GM12878 (cell line): ENCODE measurements at places on chromosomes 6 and 20.

DNA sequence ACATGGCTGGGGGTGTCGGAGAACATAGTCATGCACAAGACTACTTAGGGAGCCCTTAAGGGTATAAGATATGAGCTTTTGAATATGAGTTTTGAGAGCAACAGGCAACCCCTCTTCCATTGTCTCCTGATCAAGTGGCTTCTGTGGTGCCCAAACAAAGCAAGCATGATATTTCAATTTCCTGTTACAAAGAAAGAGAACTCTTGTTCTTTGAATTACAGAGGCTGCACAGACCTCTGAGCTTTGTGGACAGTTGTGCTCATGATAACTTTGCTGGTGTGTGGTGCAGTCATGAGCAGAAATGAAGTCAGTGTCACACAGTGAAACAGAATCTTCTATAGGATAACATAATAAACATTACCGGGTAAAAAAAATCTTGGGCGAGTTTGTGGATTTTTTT is 66.8 kb upstream of the THEMIS start:
- no peak for DNase-seq

DNA sequence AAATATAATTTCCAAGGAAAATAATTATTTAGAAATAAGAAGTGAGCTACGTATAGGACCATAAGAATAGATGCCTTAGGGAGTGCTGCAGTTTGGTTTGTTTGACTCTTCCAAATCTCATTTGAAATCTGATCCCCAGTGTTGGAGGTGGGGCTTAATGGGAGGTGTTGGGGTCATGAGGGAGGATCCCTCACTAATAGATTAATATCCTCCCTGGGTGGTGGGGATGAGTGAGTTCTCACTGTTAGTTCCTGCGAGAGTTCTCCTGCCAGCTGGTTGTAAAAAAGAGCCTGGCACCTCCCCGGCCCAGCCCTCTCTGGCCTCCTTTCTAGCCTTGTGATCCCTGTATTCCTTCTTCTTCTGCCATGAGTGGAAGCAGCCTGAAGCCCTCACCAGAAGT is 69.3 kb downstream of the RCAN2 start:
- DNase-seq: no peak

DNA sequence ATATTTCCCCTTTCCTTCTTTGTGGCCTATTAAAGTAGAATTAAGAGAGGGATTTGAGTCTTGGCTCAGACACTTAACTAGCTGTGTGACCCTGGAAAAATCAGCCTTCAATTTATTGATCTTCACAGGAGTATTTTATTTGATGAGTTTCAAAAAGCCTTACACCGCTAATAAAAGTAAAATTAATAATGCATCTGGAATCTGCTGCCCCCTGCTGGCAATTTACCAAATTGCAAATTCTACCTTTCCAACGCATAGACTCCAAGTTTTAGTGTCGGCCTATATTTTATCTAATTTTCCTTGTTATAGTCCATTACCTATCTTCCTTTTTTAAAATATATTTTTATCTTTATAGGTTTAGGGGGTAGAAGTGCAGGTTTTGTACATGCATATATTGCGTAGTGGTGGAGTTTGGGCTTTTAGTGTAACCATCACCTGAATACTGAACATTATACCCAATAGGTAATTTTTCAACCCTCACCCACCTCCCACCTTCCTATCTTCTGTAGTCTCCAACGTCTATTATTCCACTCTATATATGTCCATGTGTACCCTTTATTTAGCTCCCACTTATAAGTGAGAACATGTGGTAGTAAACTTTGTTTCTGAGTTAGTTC is 46.3 kb downstream of the GOPC start:
- no peak for DNase-seq

DNA sequence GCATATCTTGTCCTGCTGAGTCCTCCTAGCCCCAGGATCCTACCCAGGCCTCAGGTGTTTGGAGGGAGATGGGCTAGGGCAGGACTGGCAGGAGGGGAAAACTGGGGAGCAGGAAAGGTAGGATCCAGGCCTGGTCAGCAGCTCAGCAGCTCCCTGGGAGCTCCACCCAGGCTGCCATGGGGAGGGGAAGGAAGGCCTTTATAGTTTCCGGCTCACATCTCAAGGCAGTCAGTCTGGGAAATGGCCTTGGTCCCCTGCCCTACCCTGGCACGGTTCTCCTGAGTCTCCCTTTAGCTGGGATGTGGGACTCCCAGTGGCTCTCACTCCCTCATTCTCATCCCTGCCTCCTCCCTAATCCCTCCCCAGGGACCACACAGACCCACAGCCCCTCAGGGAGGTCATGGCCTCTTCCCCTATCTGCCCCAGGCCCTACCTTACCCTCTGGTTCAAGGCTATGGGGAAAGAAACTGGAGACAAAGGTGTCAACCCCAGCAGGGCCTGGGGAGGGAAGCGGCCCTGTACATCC is 1.6 kb downstream of the SLC44A4 start:
- no peak for DNase-seq

- DNase-seq: no peak
Measured at GRCh38 chr6:24935366-24936152, at the start of gene RIPOR2. Gene RIPOR2, minus strand, starts transcription at chr6:24935960. Its CDS starts 62 bp downstream, at chr6:24935898.

GRCh38 chr20:9363673-9364072 is 150.7 kb upstream of the LAMP5 start:
- DNase-seq: no peak

DNA sequence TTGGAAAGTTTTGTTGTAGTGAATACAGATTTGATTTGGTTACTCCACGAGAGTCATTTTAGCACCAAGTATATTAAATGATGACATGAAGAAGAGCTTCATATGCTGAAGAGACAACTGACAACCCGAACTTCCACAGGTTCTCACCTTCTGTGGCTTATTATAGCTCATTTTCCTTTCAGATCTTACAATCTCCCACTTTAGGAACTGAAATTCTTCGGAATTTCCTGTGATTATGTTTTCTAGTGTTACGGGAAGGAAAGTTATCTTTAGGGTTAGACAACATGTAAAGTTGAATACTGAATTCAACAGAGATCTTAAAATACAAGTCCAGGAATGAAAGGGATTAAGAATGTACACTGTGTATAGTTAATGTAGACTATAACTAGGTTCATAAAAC is 49.6 kb upstream of the TXNDC5 start:
- no peak for DNase-seq

- no peak for DNase-seq
Measured at GRCh38 chr6:144178323-144178722, 28.0 kb downstream of the STX11 start.

DNA sequence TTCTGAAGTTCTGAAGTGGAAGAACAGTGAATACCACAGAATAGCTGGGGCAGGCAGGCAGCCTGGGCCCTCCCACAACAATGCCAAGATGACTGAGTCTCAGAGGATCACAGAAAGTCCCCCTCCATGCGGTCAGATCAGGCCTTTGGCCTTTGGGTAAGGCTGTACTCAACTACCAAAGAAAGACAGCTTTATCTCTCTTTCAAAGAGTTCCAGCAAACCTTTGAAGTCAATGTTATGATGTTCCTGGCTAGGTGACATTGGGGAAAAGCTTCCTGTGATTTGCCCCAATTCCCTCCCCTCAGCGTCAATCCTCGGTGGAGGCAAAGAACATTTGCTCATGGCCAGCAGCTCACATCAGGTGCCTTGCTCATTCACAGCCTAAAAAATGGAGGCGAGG is 10.7 kb upstream of the FBXO9 start:
- DNase-seq: no peak

DNA sequence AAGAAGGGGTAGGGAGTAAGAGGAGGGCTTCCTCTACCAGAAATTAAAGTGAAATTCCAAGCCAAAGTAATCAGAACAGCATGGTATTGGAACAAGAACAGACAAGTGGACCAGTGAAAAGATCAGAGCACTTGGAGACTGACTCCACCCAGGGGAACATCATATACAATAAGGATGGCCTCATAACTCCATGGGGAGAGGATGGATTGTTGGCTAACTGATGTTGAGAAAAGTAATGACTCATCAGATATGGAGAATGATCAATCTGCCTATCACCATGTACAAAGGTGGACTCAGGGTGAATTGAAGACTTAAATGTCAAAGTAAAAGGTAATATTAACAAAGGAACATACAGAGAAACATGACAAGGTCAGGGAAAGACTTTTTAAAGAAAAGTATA is 12.8 kb downstream of the SLC22A3 start:
- no peak for DNase-seq

- no peak for DNase-seq
Measured at GRCh38 chr6:131060311-131060710, 2.7 kb downstream of the EPB41L2 start.

DNA sequence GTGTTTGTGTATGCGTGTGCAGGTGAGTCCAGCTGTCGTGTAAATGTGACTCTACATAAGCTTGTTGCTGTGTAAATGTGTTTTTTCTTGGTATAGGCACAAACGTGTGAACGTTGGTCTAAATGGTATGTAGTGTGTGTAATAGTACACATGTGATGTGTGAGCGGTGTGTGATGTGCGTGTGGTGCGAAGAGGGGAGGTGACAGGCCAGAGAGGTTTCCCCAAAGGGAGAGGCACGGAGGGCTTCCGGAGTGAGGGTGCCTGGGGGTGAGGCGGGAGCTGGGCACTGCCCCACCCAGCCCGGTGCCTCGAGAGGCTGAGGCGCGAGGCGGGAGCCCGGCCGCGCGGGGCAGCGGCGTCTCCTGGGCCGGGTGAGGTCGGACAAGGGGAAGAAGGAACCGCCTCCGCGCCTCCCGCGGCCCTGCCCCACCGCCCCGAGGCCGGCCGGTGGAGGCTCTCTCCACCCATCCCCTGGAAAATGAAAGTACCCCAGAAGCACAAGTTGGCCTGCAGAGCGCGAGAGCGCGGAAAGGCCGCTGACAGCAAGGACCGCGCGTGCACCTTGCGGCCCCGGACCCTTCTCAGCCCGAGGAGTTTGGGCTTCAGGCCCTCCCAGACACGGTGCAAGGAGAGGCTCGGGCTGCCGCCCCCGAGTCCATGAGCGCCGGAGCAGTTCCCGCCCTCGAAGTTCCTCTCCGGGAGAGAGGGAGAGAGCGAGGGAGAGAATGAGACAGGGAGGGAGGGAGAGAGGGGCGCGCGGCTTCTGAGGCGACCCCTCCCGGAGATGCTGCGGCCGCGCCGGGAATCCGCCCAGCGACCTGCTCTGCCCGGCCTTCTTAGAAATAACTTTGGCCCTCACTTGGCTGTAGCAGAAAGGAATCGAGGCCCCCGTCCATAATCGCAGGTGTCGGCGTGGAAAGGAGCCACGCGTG is 43.2 kb upstream of the OSTM1 start:
- DNase-seq: no peak

GRCh38 chr6:105199711-105200110 is 19.9 kb upstream of the POPDC3 start:
- DNase-seq: no peak

DNA sequence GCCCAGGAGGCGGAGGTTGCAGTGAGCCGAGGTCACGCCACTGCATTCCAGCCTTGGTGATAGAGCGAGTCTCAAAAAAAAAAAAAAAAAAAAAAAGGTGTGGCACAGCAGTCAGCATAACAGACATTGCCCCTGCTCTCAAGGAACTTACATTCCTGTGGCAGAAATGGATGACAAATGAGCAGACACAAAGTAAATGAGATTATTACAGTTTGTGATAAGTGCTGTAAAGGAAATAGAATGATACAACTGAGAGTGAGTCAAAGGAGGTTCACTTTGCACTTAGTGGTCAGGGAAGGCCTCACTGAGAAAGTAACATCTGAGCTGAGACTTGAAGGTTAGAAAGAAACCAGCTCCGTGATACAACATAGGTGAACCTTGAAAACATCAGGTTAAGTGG is 36.4 kb downstream of the CEP250 start:
- DNase-seq: no peak

DNA sequence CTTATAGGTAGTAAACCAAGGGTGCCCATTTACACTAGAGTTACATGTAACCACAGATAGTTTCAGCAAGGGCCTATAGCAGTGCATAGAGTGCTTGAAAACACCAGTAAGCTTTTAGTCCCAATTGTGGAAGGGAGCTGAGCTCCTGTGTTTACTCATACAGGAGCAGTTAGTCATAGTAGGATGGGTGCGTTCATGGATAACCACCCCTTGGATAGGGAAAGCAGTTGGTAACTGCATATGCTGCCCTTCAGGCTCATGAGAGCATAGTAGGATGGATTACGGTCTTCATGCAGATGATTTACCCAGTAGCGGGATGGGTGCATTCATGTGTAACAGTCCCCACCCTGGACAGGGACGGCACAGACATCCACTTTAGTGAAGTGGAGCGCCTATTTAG is 45.1 kb downstream of the OR2B6 start:
- no peak for DNase-seq

DNA sequence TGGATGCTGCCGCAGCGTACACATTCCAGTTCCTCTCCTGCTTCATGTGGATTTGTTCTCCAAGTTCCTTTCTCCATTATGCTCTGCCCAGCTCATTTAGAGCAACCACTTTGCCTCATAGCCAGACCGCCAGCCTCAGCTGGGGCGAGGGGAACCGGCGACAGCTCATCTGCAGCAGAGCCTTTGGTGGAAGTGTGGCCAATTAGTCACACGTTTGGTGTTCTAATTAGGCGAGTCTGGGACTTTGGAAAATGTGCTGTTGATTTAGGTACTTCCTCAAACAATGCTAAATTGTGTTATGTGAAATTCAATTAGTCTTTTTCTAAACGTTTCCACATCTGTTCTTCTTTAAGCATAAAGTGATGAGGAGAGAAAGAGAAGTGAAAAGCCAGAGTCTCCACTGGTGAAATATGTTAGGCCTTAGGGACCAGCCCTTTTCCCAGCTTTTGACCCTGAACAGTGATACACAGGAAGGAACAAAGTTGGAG is 217.9 kb downstream of the TBX18 start:
- DNase-seq: peak; percentile 52

DNA sequence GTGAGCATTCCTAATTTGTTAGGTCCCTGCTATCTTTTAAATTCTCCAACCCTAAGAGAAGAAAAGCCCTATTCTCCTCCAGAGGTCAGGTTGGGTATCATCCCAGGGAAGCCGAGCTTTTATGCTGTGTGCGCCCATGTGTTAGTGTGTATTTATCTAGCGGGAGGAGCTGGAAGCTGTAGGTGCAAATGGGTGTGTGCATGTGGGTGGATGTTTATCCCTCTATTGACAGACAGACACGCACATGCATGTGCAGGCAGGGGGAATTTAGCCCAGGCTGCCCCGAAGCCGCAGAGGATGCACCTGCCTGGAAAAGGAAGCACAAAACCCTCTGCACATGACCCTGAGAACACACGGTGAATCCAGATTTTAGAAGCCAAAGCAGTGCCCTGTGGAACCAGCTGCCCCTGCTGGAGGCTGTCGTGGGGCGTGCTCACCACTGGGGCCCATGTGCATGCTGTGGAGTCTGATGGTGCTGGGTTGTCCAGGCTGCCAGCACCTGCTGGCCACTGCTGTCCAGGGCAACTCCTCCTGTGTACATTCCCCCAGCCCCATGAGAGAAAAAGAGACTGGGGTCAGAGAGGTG is 397.5 kb downstream of the TAF4 start:
- DNase-seq: no peak
